M059J (cell line): ENCODE measurements at places on chromosomes 7 and 10. TPM values are rescaled to one million over a fixed set of nuclear protein-coding genes. Genes with fewer than 3 reads are reported as not detected.

CC2D2B gene
- total RNA-seq: not detected in 2 replicates

VAX1 gene
- total RNA-seq: not detected in 2 replicates

FAM237B gene
- total RNA-seq: not detected in 2 replicates

ZNF316 gene
- 5.6 and 7.8 TPM in 2 replicates for total RNA-seq

NFE2L3 gene
- 38.2 and 51.3 TPM in 2 replicates for total RNA-seq

ARF5 gene
- total RNA-seq: 250 and 256 TPM in 2 replicates

HMX2 gene
- total RNA-seq: 0.07 and 0.96 TPM in 2 replicates

PDZD7 gene
- 0.27 and 1.6 TPM in 2 replicates for total RNA-seq

STEAP4 gene
- total RNA-seq: 0.02 TPM in 1 of 2 replicates, not detected in the other

FAM24B gene
- 0.39 and 2.2 TPM in 2 replicates for total RNA-seq

BICC1 gene
- total RNA-seq: 28.4 and 39.1 TPM in 2 replicates
